Caki2 (cell line): ENCODE measurements at places on chromosomes 7 and 10.

DNA sequence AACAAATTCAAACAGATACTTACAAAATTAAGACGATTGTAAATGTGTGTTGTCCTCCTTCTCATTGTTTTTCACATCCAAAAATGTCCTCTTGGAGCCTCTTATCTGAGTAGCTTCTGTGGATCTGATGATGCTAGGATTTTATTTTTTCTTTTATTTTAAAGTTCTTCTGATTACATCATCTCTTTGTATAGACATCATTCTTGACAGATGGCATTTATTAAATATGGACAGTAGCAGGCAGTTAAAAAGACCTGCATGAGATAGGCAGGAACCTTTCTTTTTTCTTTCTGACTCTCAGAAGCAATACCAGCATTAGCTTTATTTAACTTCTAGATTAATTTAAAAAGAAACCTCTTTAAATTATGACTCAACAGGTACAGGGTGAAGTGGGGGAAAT is at the start of gene RPA3:
RPA3 (minus strand) TSS at position 116 of the 400 bp plus-strand sequence. CDS start 78,189 bp downstream, outside the sequence.
- no peak for DNase-seq

- DNase-seq, result no peak
These were observed 54.2 kb upstream of the ZNF32 start for GRCh38 chr10:43702936-43703281.

- DNase-seq, result no peak
These were observed 44.5 kb downstream of the FAM53B start for GRCh38 chr10:124699471-124700292.

DNA sequence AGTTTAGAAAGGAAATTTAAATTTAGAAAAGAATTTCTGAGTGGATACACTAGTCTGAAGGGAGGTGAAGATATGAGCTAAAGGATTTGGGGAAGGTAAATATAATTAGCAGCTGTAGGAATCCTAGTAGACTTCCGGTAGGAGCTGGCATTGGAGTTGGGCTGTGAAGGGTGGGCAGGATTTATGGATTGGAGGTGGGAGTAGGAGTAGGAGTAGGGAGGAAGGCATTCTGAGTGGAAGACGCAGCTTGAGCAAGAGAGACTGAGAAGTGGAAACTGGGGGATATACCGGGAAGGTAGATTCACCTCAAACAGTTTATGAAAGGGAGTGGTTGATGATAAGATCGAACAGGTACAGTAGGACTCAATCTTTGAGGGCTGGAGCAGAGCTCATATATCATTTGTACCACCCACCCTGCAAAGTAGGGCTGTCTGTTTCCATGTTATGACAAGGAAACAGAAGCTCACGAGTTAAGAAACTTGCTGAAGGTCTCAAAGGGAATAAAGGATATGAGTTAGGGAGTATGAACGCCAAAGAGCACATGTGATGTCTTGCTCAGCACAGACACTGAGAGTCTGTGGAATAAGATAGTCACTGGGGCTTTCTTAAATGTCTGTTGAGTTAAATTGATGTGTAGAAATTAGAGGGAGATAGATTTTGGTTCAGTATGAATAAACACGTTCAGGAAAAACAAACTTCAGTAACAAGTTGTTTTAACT is 81.6 kb downstream of the RPS24 start:
- no peak for DNase-seq

GRCh38 chr10:49746626-49747302 is 15.4 kb downstream of the OGDHL start:
- DNase-seq, result no peak

GRCh38 chr10:102644066-102644645 is at the start of gene TRIM8:
Gene TRIM8, plus strand, starts transcription at chr10:102644479. Its CDS starts 139 bp downstream, at chr10:102644618.
- DNase-seq, result peak; percentile 56

GRCh38 chr10:128018236-128018635 is 108.0 kb downstream of the MKI67 start:
- DNase-seq, result no peak

DNA sequence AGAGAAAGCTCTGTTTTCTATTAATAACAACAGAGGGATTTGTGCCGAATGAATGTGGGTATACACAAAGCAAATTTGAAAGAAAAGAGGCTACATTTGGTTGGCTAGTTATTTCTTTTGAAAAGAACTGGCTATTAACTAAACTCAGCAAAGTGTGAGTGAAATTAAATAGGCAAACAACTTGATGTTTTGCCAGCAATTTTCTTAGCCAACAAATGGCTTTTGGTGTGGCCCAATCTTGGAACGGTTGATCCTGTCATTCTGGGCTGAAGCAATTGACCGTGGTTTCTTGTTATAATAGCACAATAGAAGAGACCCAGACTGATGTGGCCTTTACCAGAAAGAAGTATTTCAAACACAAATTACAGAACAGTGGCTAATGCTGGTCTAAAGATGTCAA is 898.6 kb downstream of the KCNMA1 start:
- DNase-seq, result no peak

- DNase-seq, result no peak
These were observed 26.8 kb upstream of the C10orf53 start for GRCh38 chr10:49652421-49653272.

DNA sequence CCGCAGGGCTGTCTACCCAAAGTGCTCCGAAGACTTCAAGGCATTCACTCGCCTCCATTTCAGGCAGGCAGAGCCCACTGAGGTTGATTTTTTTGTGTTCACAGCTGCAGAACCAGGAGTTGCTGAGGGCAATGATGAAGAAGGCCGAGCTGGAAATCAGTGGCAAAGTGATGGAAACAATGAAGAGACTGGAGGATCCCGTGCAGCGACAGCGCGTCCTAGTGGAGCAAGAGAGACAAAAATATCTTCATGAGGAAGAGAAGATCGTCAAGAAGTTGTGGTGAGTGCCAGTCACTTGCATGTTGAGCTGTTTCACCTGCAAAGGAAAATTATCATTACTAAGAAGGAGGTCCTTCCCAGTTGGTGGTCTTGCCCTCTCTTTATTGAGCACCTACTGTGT is 210.5 kb downstream of the ARHGAP21 start:
- peak; percentile 11 for DNase-seq

DNA sequence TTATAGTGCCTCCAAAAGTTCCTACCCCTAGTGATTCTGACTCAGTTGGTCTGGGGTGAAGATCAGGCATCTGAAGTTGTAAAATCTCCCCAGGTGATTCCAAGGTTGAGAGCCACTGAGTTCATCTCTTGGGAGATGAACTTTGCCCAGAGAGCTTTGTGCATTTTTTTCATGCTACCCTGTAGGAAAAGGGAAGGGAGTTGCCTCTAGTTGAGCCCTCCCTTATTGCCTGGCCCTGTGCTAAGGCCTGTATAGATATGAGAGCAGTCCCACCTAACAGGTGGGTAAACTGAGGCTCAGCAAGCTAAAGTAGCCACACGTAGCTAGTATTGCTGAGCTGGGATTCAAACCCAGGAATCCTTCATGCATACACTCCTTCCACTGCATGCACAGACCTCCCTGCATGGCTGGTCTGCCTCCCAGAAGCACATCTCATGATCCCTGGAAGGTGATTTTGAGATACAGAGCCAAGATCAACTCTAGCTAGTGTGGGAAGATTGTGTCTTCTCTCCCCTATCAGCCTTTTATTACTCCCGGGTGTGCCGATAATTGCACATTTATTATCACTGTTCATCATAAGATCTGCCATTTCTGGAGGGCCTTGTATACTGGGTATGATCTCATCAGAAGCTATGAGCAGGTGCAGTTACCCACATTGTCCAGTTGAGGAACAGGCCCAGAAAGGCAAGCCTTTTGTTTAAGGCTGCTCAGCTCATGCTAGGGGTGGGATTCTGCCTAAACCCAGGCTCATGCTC is 47.0 kb downstream of the TBATA start:
- no peak for DNase-seq

DNA sequence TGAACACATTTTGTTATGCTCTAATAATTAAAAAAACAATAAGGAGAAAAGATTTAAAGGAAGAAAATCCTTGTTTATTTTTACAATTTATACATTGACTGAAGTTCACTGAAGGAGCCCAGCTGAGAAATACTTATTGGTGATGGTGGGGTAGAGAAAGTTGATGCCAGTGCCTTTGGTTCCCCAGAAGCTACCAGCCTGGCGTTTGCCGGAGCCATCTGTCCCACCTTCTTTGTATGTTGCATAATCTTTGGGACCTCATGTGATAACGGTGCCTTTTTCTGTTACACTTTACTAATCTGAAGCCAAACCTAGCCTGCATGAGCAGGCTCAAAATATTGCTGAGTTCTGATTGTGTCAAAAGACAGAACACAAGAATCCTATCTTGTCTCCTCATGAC is 22.7 kb downstream of the ZNF365 start:
- no peak for DNase-seq

GRCh38 chr10:23432166-23432565 is 6.7 kb upstream of the OTUD1 start:
- DNase-seq, result no peak

- DNase-seq, result no peak
These were observed 668 bp downstream of the GPR37 start for GRCh38 chr7:124764847-124765400.

DNA sequence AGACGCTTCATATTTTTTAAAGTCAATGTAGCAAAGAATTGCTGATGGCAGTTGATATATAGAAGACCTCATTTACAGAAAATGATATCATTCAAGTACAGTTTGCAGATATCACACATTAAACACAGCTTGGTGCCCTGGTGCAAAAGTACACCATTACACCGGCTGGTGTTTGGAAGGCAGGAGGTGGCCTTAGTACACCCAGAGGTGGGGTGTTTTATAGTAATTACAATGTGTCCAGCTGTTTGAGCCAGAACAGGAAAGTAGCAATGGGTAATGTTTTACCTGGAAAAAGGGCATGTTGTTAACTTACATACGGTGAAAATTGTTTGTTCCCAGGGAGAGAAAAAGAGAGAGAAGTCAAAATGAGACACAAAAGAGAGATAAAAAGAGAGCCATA is 103.0 kb upstream of the YAE1 start:
- no peak for DNase-seq

- DNase-seq, result no peak
These were observed 1249.6 kb downstream of the XPNPEP1 start for GRCh38 chr10:108673741-108674140.

DNA sequence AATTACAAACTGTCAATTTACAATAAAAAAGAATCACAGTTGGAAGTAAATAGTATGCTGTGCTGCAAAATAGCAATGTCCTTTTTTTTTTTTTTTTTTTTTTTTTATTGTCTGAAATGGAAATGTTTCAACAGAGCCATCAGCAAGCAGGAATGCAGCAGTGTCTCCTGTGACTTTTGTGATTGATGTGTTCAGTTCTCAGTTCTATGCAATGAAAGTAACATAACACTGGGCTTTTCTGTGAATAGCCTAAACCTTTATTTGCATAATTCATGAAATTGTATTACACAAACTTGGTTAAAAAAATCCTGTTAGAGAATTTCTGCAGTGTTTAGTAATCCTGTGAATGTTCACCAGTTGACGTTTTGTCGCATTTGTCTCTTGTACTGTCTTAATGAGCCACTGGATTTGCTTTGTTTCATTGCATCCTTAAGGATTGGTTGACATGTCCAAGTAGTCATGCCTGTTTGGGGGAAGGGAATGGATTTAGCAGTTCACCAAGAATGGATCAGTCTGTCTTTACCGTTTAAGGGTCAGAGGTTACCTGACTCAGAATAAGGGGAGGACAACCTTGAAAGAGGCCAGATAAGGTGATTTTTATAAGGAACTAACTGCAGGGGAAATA is 192.7 kb downstream of the MLLT10 start:
- DNase-seq, result peak; percentile 32

- DNase-seq, result no peak
These were observed 330.3 kb upstream of the NPSR1 start for GRCh38 chr7:34327681-34328080.
